ENCODE measurements at places on chromosomes 3 and 15.

GRCh38 chr15:29260896-29261295 lies 8.7 kb downstream of the NSMCE3 start:
- no peak for DNase-seq

GRCh38 chr15:62057341-62057980 lies 2.8 kb downstream of the VPS13C start:
- DNase-seq, result no peak

DNA sequence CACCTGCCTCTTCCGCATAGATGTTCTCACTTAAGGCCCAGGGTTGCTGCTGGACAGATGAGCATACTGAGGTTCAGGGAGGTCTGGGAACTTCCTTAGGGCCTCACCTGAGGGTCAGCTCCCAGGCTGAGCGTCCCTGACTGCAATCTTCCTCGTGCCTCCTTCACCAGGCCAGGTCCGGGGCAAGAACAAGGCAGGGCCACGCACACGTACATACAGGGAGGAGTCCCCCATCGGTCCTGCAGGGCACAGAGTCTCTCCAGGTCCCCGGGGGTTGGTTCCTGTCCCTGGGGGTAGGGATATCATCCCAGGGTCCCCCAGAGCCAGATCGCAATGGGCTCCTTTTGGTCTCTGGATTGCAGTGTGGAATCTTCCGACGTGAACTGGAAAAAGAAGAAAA lies 130.1 kb downstream of the LRRK1 start:
- no peak for DNase-seq

DNA sequence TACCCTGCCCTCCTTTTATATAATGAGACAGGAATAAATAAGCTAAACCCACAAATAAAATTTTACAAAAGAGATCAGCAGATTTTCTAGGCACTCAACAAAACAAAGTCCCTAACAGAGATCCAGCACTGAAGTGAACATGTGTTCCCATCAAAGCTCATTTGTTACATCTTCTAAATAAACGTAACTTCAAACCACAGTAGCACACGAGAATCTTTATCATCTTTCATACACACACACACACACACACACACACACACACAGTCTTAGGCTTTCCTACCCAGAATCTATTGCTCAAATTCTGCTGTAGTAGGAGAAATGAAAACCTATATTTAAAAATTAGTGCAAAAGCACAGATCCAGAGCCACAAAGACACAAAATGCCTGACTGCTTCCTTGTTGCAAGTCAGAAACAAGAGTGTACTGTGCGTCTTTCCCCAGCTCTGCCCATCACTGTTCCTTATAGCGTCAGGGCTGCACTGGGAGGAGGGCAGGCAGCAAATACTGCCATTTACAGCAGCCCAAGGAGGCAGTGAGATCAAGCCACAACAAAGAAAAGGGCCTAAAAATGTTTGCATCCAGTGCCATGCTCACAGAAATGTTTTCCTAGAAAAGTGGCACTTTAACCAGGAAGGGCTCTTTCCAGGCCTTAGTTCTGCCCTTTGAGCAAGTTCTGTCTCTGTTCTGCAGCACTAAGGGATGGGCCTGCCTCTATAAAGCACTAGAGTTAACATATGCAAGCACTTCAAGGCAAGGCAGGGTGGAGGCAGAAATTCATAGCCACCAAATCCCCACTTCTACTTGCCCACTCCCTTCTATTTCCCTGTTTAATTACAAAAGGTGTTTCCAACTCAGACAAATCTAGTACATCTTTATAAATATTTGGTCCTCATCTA lies 6.0 kb downstream of the IP6K1 start:
- DNase-seq, result no peak

DNA sequence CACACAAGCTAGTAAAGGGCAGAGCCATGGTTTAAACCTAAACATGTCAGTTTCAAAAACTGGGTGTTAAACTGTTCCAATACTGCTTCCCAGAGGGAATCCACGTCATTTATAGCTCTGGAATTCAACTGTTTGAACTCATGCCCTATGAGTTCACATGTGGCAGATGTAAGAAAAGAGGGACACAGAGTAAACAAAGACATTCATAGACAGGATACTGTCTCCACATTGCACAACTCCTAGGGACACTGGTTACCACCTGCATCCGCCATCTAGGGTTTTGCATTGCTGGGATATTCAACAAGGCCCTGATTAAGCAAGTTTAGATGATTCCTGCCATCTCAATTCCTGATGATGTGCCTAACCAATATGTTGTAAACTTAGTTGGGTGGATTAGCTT lies 134.1 kb upstream of the COL8A1 start:
- peak; percentile 3 for DNase-seq

DNA sequence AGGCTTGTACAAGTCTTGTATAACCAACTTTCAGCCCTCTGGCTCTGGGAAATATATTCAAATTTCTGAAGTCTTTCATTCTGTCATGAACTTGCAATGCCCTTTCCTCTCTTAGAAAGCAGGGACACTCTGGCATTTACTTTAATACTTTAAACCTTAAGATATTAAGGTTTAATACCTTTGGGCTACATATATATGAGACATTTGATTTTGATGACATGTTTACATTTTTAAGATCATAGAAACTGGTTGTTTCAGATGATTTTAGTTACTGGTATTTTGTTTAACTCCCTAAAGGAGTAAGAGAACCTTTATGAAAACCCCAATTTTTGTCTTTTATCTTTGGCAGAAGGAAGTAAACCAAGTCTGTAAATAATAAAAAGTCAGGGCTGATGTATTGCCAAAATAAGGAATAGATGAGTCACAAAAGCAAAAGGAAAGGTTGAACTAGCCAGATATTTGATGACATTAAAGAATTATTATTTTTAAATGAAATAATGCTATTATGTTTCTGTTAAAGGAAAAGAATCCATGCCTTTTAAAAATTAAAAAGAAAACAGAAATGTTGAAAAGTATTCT lies 579.0 kb upstream of the CBLB start:
- DNase-seq, result no peak

GRCh38 chr3:107662124-107662507 lies 139.4 kb downstream of the BBX start:
- no peak for DNase-seq

GRCh38 chr3:128103136-128103676 lies 20.4 kb downstream of the RUVBL1 start:
- no peak for DNase-seq

GRCh38 chr15:33116198-33116597 lies 78.3 kb downstream of the FMN1 start:
- DNase-seq, result no peak

DNA sequence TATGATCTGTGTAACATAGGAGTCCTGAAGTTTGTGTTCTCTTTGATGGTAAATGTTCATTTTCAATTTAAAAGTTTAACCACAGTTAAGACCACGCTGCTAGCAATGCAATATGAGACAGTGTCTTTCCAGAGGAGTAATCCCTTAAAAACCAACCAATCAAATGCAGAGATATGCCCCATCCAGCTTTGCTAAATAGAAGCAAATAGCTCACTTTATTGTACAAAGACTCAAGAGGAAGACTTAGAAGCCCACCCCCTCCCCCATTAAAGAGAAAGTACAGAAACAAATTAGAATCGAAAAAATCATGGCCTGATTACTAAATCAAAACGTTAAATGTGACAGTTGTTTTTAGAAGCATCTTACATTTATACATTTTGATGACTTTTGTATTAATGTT lies 2.1 kb upstream of the ANP32A start:
- DNase-seq, result no peak

GRCh38 chr3:56855856-56856512 lies 54.2 kb upstream of the ARHGEF3 start:
- no peak for DNase-seq

- DNase-seq, result no peak
Measured at GRCh38 chr3:188053710-188054380, 100.1 kb upstream of the LPP start.

DNA sequence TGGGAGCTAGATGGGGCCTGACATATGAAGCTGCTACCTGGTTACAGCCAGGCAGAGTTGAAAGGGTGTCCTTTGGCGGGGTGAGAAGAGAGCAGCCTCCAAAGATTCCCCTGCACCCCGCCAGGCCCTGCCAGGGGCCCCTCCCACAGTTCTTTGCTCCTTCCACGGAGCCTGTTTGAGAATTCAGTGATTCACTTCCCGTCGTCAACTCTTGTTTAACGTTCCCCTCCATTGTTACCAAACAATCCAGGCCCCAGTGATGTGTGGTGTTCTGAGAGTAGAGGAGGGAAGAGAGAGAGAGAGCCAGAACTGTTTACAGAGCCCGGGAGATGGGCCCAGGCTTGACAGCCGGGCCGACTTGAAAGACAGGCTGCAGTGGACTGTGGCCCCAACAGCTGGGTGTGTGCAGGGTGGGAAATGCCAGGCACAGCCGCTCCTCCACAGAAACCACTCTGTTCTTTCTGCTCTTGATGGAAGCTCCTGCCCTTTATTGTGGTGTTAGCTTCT lies 81.5 kb downstream of the SMAD3 start:
- DNase-seq, result peak; percentile 47

DNA sequence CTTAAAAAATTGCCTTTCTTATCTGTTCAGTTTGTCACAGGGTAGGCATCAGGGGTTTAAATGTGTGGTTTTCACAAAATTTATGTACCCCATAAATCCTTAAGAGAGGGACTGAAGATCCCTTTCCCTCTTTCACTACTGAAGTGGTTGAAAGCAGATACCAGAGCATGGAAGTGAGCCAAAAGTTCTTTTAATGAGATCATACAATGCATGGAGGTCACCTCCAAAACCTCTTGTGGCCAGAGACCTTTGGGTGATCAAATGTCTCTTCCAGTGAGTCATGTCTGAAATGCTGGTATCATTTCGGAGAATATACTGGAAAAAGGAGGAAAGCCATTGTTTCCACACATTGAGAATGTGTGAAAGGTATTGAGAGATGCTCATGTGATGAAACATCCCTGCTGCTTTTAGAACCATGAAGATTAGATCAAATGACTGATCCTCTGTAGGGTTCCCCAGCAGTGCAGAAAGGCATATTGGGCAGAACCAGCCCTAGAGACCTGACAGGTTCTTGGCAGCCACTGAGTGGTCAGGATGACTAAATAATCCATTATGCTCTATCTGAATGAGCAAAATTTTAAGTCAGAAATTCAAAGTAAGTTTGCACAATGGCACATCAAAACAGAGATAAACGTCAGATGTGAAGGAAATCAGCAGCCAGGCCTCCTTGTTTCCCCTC lies 165.8 kb upstream of the SLC2A2 start:
- no peak for DNase-seq

- no peak for DNase-seq
Measured at GRCh38 chr15:74529921-74530320, 11.1 kb upstream of the ARID3B start.

DNA sequence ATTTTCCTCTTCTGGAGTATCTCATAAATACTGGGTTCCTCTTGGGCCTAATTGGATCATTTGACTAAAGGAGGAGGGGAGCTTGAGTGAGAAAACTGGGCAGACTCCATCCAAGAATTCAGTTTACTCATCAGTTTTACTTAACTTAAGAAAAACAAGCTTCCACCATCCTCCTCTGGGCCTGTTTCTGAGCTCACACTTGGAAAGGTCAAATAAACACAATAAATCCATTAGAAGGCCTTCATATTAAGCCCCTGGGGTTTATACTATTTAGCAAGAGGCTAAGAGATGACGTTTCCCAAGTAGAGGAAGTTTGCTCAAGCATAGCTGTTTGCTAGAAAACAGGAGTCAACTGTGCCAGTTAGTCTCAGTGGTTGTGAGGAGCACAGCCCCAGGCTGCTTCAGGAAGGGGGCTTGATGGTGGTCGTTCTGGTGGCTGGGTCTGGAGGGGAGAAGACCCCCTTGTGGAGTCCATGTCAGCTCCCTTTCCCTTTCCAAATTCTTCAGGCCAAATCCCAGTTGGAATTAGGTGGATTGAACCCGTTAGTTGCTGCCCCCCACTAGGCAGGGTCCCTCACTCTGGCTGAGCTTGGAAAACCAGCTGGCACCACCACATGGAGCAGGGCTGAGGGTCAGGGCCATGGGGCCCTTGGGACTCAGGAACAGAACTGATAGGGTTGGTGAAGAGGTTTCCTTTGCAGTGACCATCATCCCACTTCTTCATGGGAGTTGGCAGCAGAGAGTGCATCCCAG lies 64.8 kb downstream of the SPSB4 start:
- no peak for DNase-seq

DNA sequence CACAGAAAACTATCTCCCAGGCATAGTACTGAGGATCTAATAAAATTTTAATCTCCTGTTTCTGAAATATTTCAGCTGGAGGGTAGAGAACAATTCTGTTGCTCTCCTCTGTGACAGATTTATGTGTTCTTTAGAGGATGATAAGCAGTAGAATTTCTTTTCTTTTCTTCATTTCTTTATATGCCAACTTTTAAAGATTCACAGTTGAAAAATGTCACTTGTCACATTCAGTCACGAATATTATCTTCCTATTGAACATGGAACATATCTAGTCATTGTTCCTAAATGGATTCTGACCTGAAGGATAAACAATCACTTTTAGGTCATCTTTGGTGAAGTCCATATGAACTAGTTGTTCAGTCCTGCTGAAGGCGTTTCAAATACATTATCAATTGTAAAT lies 585.5 kb upstream of the DPPA4 start:
- DNase-seq, result no peak

GRCh38 chr3:38226273-38226672 lies 39.3 kb upstream of the SLC22A13 start:
- DNase-seq, result no peak

DNA sequence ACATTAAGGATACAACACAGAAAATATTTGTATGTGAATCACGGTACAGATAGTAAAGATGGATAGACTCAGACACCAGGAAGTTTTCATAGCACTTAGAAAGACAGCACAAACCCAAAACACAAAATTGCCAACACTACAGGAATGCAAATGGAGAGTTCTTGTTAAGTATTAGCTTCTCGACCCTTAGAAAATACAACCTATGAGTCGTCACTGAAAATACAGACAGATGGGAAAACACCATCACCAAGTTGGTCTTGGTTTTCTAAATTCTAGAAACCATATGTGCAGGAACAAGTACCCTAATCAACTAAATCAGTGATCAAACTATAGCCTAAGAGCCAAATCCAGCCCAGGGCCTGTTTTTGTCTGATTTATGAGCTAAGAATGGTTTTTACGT lies 50.7 kb downstream of the PEAK1 start:
- no peak for DNase-seq

- peak; percentile 23 for DNase-seq
Measured at GRCh38 chr3:101259485-101260341, 60.7 kb downstream of the IMPG2 start.

GRCh38 chr3:99579246-99579645 lies 59.1 kb upstream of the COL8A1 start:
- no peak for DNase-seq

DNA sequence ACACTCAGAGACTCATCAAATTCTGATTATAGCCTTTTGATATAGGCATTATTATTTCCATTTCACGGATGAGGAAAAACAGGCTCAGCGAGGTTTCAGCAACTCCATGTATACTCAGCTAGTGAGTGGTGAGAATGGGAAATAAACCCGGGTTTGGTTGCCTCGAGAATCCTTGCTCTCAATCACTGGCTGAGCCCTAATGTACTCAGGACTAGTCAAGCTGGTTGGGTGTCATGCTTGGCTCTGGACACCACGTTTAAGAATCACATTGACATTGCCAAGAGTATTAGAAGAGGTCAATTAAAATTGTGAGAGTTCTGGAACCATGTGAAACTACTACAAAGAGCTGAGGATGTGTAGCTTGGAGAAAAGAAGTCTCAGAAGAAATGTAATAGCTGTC lies 444.5 kb downstream of the MFSD1 start:
- no peak for DNase-seq

All from NCI-H510A treated with DMSO at 0.1 percent for 48 hours (cell line).